ENCODE measurements at places on chromosomes 12 and 14.

DNA sequence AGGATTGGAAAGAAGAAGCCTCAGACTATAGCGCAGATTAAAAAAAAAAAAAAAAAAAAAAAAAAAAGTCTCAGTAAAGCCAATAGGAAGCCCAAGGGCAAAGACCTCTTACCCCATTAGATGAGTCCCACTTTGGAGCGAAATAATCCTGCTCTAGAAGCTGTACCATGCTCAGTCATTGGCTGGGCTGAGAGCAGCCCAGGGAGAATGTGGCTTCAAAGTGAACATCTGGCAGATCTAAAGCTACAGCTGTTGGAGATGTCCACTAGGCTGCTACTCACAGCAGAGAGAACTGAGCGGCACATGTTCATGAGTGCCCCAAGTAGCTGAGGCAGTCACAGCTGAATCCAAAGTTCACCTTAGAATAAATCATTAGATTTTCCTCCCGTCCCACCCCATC lies 560.9 kb downstream of the MED13L start:
- DNase-seq: no peak

DNA sequence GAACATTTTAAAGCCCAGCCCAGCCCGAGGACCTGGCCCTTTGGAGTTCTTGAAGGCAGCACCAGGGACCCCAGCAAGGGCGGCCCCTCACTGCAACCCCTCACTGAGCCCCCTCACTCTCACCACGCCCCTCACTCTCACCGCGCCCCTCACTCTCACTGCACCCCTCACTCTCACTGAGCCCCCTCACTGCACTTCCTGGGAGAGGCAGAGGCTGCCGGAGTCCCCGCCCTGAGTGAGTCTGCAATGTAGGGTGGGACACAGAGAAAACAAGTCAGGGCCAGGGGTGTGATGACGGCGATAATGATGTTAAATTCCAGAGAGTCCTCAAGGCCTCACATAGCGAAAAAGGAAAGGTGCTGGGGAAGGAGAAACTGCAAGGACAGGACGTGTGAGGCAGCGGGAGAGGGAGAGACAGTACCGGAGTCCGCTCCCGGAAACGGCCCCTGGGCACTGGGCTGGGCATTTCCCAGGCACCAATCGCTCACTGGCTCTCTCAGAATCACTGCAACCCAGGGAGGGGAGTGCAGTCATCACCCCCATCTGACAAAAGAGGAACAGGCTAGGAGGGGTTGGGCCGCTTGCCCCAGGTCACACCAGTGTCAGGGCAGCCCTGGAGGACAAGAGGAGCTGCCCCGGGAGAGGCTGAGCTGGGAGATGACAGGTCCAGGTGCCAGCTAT lies 24.9 kb downstream of the CCDC88C start:
- DNase-seq: peak; percentile 59

- no peak for DNase-seq
These were observed 111.9 kb upstream of the CNTN1 start for GRCh38 chr12:40580346-40580745.

GRCh38 chr12:90396556-90396955 lies 558.4 kb downstream of the CCER1 start:
- DNase-seq: no peak

DNA sequence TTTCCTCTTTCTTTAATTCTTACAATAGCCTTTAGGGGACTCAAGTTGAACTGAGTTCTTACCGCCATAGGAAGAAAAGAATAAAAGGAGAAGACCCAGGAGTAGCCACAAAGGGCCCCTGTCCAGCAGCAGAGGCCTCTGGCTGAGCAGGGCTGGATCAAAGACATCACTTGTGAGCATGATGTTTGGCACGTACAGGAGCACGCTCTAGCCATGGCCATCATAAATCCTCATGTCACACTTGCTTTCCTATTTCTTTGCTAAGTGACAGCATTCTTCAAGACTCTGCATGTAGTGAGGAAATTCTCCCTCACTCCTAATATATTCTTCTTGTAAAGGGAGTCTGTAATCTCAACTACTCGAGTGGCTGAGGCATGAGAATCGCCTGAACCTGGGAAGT lies 15.7 kb downstream of the CLEC4C start:
- no peak for DNase-seq

- DNase-seq: no peak
These were observed 2.7 kb upstream of the TC2N start for GRCh38 chr14:91870001-91870400.

- no peak for DNase-seq
These were observed 39.3 kb downstream of the GLT8D2 start for GRCh38 chr12:104010606-104011169.

GRCh38 chr14:65790172-65790815 lies 377.8 kb downstream of the FUT8 start:
- DNase-seq: no peak

DNA sequence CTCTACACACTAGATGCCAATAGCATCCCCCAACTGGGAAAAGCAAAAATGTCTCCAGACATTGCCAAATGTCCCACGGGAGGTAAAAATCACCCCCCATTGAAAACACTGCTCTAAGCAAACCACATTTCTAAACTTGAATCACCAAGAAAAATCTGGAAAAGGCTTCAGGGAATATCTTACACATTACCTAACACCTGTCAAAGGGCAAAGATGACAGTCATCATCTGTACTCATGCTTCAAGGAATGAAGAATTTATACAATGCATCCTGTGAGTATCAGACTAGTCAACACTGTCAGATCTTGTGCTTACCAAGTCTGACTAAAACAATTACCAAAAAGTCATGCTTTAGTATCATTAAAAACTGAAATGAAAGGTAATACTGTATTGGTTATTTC lies 161.6 kb upstream of the SOX5 start:
- DNase-seq: no peak

- DNase-seq: no peak
These were observed 541.7 kb downstream of the NOVA1 start for GRCh38 chr14:26056036-26056616.

DNA sequence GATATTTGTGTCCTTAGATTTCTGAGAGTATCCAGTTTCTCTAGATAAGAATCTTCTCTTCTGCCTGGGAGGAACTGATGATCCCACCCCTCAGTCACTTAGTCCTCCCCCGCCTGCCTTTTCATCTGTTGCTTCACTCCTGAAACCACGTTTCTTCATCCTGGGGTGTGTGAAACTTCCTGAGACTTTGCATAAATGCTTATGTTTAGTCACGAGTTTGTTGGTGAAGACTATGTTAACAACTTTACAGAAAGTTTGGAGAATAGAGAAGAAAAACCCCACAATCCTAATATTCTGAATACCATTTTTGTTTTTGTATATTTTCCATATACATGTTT lies 33.2 kb downstream of the MARK3 start:
- DNase-seq: no peak

- peak; percentile 91 for DNase-seq
These were observed 16.8 kb downstream of the MMP14 start for GRCh38 chr14:22852940-22853767.

DNA sequence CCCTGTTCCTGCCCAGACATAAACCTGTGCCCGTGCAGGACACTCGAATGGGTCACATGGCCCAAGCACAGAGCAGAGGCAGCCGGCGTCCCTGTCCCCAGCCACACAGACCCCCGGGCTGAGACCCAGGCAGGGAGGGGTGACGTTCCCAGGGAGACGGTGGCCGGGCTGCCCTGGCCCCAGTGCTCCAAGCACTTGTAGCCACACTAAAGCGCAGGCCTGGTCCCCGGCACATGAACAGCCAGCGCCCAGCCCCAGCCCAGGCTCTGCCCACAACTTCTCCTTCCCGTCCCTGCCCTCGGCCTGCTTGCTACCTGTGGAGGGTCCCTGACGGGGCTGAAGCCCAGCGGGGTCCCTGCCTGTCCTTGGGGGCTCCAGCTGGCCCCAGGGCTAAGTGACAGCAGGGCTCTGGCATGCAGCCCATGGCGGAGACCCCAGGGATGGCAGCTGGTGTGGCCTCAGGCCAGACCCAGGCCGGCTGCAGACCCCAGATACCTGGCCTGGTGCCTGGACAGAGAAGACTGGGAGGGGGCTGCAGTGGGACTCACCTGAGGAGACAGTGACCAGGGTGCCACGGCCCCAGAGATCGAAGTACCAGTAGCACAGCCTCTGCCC lies 338.4 kb downstream of the TMEM121 start:
- DNase-seq: peak; percentile 41

DNA sequence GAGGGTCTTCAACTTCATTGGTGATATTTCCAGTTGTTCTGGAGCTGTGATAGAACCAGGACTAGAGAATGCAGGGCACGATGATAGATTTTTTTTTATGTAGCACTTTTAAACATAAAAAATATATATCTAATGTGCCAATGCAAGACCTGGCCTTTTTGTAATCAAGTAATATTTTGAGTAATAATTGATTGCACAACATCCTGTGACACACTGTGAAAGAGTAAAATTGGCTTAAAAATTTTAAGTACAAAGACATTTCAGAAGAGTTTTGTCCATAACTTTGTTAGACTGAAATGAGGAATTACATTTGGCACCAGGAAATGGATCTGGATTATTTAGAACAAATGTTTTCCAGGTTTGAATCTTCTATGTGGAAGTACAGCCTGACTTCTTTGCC lies 22.1 kb downstream of the PRKCH start:
- DNase-seq: no peak

DNA sequence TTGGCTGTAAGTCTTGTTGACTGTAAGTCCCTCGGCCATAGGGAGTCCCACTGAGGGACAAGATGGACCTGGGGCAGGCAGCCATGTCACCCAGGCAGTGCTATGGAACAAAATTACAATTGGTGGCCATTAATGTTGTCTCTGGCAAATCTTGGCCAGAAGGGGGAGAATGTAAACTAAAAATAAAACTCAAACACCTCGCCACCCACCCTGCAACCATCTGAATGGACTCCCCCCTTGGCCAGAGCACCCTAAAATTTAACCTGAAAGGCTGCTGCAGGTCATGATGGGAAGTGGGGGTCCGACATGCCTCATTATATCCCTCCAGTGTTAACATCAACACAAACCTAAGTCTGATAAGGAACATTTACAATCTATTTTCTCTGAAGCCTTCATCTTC lies 8.2 kb downstream of the SLC22A17 start:
- no peak for DNase-seq

DNA sequence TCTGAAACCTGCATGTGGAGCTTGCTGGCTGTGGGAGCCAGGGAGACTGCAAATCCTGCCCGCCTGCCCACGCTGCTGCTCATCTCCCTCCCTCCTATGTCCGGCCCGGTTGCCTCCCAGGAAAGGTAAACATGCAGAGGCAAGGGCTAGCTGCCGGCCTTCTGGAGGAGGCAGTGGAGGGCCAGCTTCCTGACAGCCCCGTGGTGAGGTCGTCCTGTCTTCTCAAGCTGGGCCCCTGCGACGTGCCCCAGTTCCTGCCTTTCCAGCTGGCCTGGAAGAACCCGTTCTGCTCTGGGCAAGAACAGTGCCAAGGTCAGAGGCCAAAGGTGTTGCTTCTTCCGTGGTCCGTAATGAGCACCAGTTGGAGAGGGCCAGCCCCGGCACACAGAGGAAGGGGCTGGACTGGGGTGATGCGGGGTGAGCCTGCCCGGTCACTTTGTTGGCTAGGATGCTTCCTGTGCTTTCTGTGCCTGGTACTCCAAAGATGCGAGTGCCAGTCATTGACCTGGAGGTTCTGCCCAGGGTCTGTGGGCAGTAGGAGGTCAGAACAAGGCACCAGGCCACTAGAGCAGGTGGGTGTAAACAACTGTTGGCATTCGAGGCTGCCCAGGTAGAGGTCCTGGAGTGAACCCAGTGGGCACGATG lies 25.3 kb downstream of the TPCN1 start:
- no peak for DNase-seq

DNA sequence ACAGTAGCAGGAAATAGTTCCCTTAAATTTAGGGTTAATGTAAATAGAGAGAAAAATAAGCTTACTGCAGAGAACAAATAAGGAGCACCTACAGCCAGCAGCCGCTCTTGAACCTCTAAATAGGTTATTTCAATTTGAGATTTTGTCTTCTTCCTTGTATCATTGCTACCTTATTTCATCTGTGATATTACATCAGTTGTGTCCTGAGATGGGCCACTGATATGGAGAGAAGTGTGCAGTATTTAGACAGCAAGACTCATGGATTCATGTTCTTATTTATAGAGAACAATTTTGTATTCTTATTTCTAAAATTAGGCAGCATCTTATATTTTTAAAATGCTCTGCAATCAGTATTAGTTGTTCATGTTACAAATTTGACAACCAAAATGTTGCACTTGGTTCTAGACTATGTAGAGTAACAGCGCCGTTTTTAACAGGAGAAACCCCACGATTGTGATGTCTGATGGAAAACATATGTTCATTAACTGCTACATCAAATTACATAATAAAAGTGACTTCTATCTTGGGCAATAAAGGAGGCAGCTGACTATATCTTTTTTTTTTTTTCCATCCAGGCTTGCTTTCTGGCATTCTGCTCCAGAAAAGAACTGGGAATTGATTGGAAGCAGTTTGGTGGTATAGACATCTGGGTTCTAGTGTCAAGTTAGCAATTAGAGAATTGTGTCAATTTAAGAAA lies 117.9 kb downstream of the CAND1 start:
- no peak for DNase-seq

- DNase-seq: no peak
These were observed 16.3 kb downstream of the DYNC1H1 start for GRCh38 chr14:101980700-101981099.

All from lower lobe of right lung (tissue), 2 donors.